ENCODE measurements at places on chromosomes 6 and 20.

DNA sequence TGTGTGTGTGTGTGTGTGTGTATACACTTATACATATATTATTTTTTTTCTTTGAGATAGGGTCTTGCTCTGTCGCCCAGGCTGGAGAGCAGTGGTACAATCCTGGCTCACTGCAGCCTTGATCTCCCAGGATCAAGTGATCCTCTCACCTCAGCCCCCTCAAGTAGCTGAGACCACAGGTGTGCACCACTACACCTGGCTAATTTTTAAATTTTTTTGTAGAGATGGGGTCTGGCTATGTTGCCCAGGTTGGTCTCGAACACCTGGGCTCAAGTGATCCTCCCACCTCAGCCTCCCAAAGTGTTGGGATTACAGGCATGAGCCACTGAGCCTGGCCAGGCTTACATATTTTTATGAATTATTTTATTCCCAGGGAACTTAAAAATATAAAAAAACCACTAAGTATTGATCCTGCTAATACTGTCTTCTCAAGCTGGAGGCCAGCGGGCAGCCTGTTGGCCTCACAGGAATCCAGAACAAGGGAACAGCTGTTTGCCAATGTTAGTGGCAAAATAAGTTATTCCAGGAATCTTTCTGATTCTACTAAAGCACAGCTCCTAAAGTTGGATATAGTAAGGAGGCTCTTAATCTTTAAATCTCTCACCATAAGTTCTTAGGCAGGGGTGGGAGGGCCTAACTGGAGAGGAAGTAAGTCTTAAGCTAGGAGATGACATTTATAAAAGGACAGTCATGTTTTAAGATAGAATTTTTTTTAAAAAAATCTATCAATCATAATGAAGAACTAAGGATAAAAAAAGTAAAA lies 135.5 kb upstream of the NUP153 start:
- no peak for DNase-seq

DNA sequence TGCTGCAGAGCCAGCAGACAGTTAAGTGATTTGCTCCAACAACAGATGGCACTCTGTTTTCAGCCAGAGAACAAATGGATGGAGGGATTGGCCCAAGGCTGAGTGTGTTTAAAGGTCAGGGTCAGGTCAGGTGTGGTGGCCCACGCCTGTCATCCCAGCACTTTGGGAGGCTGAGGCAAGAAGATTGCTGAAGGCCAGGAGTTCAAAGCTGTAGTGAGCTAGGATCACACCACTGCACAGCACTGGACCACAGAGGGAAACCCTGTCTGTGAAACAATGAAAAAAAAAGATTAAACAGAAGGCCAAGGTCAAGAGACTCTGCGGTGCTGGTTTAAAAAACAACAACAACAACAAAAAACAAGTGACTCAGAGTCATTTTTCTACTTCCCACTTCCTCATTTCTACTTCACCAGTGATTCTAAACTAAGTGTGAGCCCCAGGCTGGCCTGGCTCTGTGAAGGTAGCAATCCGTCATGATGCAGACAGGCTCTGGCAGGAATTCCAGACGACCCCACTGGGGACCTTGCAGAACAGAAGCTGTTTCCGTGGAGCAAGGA lies 42.5 kb upstream of the ARMC2 start:
- no peak for DNase-seq

- no peak for DNase-seq
Observed at GRCh38 chr20:10076126-10077080, 41.6 kb downstream of the ANKEF1 start.

- DNase-seq = no peak
Observed at GRCh38 chr6:169313347-169314010, 59.8 kb upstream of the THBS2 start.

DNA sequence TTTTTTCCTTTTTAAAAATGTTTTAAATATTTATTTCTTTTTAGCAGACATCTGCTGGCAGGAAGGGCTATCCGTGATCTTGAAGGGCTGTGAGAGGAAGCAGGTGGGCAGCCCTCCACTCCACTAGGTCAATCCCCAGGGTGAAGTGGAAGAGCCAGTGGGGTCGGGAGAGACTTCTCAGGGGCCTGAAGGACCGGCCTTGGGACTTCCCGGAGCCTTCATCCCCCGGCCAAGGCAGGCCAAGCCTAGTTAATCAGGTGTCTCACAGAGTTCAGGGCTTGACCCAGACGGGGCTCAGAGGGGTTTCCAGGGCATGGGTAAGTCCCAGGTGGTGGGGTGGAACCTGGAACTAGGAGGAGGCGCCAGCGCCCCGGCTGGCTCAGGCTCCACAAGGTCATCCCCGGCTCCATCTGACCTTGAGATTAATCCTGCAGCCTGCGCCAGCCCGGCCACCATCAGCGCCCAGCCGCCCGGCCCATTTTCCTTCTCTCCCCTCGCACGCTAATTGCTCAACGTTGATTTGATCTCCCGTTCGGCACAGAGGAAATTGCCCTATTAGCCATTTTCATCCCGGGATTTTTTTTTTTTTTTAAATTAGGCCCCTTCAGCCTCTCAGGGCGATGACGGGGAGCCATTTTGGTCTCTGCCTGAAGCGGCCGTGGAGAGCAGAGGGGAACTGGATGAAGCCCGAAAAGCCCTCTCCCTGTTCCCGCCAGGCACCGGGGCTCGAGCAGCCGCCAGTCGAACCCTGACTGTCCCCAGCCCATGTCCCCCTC lies 44.4 kb downstream of the MDFI start:
- DNase-seq = no peak

DNA sequence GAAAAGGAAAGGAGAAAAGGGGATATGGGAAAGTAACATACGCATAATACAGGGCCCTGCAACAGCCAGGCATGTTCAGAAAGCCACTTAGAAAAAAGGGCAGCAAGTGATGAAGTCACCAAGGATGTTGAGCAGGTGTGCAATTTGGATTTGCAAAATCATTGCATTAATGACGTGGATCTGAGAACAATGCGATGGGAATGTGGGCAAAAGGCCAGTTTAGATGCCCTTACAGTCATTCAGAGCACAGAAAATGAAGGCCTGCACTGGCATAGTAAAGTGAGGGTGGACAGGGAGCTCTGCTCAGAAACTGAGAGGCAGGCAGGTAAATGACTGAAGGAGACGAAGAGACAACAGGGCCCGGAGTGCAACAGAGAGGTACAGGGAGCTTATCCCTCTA lies 123.7 kb upstream of the NHSL1 start:
- no peak for DNase-seq

DNA sequence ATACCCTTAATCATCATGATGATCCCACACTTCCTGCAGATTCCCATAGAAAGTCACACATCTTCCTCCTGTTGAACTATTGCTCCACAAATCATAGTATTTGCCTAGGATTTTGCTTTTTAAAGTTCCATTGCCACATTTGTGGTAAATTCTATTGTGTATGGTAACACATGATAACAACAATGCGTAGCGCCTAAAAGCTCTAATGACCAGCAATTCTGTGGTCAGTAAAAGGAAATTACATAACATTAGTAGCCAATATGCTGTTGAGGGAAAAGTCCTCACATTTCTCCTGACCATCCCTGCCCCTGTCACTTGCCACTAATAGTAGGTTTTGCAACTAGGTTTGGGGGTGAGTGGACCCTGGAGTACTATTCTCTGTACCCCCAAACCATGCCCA lies 31.8 kb upstream of the PDE7B start:
- DNase-seq = no peak

GRCh38 chr6:36320475-36320874 lies 16.2 kb downstream of the BNIP5 start:
- no peak for DNase-seq

- DNase-seq = no peak
Observed at GRCh38 chr6:157203312-157203744, 120.0 kb downstream of the TMEM242 start.

DNA sequence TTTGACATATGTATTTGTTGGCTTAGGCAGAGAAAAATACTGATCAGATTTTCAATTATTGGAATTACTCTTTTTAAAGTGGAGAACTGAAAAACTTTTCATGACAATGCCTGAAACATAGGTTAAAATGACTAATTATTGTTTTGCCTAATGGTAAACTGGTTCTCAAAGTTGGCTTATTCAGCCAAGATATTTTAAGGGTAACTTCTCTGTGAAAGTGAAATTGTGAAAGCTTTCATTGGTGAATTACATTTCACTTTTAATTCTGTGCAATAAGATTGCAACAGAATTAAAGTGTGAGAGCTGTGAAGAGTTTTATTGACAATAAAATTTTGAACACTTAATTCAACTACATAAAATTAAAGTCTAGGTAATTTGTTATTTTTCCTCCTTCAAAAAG lies 24.5 kb downstream of the KIAA0408 start:
- DNase-seq = no peak
